ENCODE measurements at places on chromosomes 1 and 21. TPM values are rescaled to one million over a fixed set of nuclear protein-coding genes. Genes with fewer than 3 reads are reported as not detected.

- no peak for DNase-seq
Measured at GRCh38 chr1:96374076-96374762, 347.4 kb upstream of the PTBP2 start.

The ZNF683 gene
- total RNA-seq: not detected

DNA sequence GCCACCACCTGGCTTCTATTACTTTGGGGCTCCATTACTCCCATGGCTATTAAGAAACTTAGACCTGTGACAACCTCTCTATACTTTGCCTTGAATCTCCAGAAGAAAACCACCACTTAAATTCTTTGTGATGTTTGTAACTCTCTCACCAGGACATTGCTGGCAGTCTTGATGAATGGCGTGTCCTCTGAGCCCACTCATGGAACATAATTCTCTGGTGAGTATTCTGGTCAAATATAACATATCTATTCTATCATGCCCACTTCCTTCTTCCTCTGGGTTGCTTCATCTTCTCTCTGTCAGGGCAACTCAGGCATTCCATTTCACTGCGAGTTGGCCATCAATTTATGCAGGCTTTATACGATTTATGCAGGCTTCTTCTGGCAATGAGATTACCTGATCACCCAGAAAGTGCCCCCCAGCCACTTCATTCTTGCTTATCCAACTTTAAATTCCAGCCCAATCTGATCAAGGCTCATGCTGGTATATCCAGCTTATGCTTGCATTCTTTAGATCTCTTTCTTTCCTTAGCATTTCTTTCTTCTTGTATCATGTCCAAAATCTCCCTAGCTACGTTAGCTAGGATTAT is 112.0 kb upstream of the CHRM3 start:
- DNase-seq: no peak

The FAM72B gene
- total RNA-seq: 2.6 TPM

GRCh38 chr1:188782220-188782841 is 1695.3 kb downstream of the BRINP3 start:
- no peak for DNase-seq

The RGS8 gene
- not detected for total RNA-seq

The RIIAD1 gene
- total RNA-seq: not detected

DNA sequence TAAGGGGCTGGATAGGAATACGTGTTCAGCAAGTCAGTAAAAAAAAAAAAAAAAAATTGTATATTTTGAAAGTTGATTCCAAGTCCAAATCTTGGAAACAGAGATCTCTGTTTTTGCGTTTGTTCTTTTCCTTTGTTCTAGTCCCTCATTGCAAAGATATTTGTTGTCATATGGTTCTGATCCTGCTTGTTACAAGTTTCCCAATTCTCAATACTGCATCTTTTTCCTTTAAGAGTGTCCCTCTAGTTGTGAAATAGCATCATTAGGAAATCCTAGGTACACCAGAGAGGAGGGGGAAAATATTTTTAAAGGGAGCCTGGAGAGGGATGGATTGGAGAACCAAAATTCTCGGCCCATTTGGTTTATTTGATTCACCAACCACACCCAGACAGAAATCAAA is 152.2 kb upstream of the C1orf105 start:
- no peak for DNase-seq

GRCh38 chr1:111737216-111738132 is 1.7 kb downstream of the INKA2 start:
- no peak for DNase-seq

DNA sequence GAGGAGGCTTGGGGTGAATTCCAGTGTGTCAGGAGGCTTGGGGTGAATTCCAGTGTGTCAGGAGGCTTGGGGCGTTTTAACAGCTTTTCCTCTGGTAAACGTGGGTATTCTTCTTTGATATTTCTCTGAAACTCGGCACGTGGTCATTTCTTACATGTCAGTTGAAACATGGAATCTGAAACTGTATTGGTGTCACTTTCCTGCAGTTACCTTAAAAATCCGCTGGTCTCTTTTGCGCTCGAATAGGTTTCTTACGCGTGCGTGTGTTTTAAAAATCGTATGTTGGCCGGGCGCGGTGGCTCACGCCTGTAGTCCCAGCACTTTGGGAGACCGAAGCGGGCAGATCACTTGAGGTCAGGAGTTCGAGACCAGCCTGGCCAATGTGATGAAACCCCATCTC is 33.5 kb downstream of the PRKCZ start:
- DNase-seq: no peak

GRCh38 chr1:27646676-27647075 is 11.7 kb upstream of the FGR start:
- no peak for DNase-seq

DNA sequence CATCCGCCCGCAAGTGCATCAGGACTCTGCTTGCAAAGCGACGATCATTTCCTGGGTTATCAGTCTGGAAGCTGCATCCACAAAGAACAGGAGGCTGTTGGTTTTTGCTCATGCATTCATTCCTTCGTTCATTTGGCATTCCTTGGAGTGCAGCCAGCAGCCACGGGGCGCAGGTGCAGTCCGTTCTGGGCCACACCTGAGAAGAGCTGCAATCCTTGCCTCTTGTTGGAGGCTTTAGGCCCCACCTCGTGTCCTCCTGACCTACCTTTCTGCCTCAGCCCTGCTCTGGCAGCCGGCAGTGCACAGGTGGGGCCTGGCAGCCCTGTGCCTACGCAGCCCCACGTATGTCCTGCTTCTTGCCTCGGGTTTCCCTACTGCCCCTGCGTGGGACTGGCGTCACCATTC is 19.6 kb upstream of the C2CD2 start:
- no peak for DNase-seq

GRCh38 chr1:224175617-224176016 is 7.4 kb upstream of the DEGS1 start:
- DNase-seq: no peak

DNA sequence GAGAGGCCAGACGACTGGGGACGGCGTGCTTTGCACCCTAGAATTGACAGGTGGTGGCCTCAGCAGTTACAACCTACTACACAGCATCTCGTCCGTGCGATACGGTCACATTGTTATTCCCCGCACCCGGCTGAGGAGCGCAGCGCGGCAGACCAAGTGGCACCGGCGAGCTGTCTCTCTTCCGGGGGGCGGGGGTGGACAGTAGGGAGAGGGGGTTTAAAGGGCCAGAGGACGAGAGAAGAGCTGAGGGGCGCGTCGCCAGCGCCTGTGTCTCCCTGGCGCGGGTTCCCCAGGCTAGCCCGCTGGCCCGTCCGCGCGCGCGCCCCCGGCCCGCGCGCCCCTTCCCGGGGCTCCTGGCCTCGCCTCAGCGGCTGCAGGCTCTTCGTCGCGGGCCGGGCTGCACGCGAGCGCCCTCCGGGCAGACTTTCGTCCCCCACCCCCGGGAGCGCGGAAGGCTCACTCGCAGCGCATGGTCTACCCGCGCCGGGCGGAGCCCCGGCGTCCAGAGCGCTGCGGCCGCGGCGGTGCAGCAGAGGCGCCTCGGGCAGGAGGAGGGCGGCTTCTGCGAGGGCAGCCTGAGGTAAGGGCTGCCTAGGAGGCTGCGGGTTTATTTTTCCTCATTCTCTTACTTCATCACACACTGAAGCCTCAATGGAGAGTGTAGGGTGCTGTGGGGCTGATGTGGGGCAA is at the start of gene PDE4B:
TSS of gene PDE4B (plus strand) at position 227 of the 690 bp plus-strand sequence.
- no peak for DNase-seq

DNA sequence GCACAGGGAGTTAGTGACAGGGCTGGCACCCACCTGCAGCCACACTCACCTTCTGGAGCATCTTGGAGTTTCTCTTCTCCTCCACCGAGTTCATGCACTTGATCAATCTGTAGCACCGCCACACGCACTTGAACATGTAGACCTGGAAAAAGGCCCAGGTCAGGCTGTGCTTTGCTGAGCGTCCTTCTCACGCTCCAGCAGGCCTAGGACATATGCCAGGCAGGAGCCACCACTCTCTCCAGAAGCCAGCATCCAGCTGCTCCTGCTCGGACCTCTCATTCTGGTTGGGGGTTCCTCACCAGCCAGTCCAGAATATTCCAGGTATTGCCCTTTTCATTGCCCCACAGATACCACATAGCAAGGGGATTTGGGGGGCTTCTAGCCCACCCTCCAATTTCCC is 11.7 kb upstream of the MATN1 start:
- DNase-seq: no peak

The TMEM54 gene
- total RNA-seq: 182 TPM

DNA sequence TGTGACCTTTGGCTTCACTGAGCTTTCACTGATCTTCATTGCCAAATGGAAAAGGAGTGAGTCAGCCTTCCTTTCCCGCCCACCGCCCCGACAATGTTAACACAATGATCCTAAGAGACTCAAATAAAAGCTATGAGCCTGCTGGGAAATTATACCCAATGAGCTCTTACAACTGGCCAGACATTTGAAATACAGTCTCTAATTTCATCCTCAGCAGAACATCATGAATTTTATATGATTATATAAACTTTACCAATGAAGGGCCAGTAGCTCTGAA is 252.5 kb downstream of the SIPA1L2 start:
- DNase-seq: no peak

GRCh38 chr21:15667010-15667409 is 62.8 kb upstream of the USP25 start:
- no peak for DNase-seq

The CHAF1B gene
- total RNA-seq: 2.4 TPM

DNA sequence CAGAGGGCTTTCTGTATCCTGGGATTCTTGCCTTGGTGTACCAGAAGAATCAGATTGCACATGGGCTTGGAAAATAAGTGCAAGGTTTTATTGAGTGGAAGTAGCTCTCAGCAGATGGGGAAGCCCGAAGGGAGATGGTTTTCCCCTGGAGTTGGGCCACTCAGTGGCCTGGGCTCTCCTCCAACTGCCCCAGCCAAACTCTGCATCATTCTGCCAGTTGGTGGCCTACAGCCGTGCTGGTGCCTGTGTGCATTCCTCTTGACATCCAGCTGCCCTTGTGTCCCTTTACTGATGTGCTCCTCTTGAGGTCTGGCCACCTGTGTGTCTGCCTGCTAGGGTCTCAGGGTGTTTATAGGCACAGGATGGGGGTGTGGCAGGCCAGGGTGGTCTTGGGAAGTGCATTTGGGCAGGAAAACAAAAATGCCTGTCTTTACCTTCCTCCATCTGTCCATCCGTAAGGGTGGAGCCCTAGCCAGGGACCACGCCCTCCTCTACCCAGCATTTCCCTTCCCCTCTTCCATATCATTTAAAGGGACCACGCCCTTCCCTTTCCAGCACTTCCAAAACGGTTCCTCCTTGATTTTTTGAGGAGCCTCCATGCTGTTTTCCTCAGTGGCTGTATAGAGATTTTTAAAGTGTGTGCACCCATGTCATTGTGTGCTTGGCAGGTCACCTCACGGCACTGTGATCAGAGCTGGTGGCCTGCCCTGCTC is 18.9 kb downstream of the SNAP47 start:
- DNase-seq: no peak

The MSH4 gene
- not detected for total RNA-seq

DNA sequence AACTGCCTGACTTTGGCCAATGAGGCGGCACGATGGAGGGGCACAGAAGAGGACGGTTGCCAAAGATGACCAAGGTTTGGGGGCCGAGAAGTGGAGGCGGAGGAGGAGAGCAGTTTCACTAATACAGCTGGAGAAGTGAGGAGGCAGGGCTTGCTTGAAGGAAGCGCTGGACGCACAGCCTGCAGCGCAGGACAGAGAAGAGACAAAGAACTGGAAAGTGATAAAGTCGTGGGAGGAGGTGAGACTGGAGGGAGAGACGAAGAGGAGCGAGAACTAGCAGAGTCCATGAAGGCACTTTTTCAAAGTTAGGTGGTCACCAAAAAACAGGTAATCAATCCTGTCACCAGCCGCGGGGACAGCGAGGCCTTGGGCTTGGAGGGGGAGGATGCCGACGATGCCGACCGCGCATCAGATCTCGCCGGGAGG is 771 bp downstream of the PACC1 start:
- DNase-seq: no peak

DNA sequence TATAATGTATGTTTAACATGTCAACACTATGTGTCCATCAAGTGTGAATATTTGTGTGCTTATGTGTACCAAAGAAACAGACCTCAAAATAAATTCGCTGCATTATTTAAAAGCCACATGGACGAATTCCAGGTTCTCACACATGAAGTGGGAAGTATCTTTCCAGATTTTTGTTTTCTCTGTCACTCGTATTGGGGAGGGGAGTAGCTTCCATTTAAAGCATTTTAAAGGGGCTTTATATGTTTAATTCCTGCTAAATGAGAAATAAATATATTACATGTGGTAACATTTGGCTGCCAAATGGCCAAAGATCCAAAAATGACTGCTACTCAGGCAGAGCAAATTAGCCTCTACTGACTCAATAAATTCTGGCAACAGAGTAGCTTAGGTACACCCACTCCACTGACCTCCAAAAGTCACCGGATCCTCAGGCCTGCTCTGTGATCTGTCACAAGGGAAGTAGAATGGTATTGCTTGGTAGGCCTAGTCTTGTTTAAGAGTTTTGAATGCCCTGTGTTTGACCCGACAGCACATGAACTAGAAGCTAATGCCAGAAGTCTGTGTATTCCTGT is 178.1 kb downstream of the ZP4 start:
- no peak for DNase-seq

GRCh38 chr1:221886743-221887414 is 145.0 kb upstream of the DUSP10 start:
- no peak for DNase-seq

- DNase-seq: no peak
Measured at GRCh38 chr1:235583511-235584001, 66.0 kb downstream of the GNG4 start.

The SLC5A9 gene
- total RNA-seq: 0.19 TPM

DNA sequence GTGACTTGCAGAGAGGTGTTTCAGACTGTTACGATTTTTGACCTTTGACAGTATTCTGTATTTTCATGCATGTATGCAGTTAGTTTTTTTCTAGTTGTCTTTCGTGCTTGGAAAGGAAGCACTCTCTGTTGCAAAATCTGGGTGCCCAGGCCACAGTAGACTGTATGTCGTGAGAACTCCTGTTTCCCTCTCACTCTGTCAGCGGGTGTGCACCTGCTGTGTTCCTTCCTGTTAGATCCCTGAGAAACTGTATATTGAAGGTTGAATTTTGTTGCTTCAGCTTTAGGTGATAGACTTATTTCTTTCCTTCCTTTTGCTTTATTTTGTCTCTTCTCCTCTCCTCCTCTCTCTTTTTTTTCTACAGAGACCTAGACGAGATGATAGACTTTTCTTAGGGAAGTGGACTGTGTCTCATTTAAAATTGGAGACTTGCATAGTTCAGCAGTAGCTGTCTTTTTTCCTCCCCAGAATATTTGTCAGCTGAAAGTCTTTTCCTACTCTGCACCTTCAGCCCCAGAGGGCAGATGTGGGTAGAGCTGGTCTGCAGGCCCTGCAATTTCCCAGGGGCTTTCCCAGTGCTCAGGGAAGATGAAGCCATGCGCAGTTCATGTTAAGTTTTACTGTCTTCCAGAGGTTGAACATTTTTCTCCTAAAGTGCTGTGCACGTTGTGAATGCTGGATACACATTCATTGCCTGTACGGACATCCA is 1.4 kb downstream of the TRAPPC10 start:
- DNase-seq: no peak

The UBE2U gene
- total RNA-seq: not detected

The SPRR5 gene
- total RNA-seq: not detected

DNA sequence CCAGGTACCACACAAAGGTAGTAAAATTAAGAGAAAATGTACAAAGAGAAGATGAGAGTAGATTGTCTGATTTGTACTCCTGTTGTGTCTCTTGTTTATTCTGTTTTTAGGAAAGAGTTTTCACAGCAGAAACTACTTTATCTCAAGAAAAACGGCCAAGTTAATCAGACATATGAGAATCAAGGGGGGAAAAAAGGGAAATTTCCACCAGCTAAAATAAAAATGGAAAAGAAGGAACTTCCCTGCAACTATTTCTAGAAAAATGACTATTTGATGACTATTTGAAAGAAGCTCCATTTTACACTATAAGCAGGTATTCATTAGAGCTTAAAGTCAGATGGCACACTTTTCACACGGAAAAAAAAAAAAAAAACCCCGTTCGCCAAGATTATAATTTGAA is 56.5 kb downstream of the EPRS1 start:
- DNase-seq: no peak

- DNase-seq: no peak
Measured at GRCh38 chr21:15259824-15260223, 195.0 kb upstream of the NRIP1 start.

All from esophagus squamous epithelium (tissue), 5 donors.